Glutamatergic neuron (in vitro differentiated cells): ENCODE measurements at places on chromosomes 2 and 18.

- no peak for DNase-seq
Observed at GRCh38 chr2:127103243-127104165, 3.5 kb downstream of the BIN1 start.

DNA sequence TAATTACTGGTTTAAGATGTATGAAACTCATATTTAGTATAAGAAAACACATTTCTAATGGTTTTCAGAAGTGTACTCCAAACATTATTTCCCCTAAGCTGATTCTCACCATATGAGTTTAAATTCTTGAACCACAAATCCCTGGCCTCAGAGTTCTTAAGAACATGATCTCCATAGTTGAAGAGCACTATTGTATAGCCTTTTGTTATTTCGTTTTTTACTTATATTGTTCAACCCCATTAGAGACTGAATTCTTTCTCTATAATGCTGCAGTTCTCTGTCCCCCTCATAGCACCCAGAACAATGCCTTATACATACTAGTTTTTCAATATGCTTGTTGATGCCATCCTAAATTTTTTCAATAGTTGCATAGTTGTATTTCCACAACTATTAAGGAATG is 85.5 kb upstream of the TMEM17 start:
- DNase-seq = no peak

DNA sequence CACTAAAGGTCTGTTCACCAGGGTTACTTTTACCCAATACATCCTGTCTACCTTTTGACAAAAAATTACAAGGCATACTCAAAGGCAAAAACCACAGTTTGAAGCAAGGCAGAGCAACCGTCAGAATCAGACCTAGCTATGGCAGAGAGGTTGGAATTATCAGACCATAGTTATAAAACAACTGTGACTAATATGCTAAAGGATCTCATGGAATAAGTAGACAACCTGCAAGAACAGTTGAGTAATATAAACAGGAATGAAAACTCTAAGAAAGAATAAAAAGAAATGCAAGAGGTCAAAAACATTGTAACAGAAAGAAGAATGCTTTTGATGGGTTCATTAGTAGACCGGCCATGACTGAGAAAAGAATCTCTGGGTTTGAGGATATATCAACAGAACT is 318.8 kb upstream of the KCNH7 start:
- DNase-seq = no peak

- no peak for DNase-seq
Observed at GRCh38 chr2:240431661-240432424, 3.6 kb upstream of the GPC1 start.

DNA sequence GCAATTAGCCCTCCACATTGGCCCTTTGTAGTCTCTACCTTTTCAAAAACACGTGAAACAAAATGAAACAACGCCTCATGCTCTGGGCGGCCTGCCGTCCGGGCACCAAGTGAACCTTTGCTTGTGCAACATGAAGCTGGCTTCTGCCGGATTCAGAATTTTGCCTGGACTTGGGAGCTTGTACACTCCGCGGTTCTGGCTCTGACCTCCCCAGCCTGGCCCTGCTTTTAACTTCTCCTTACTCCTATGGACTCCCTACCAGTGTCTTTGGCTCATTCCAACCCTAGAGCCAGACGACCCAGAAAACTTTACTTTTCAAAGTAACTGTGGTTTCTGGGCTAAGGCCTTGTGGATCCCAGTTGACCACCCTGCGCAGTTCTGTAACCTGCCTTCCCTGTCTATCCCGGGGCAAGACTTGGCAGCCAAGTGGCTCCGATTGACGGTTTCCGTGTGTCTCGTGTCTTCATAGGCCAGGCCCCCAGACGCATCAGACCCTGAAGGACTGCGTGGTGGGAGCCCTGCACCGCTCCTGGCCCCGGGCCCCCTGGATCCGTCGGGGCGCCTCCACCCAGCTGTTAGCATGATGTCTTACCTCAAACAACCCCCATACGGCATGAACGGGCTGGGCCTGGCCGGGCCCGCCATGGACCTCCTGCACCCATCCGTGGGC is 1.9 kb downstream of the OTX1 start:
- DNase-seq = no peak

GRCh38 chr2:53609551-53609950 is 158.1 kb upstream of the CHAC2 start:
- no peak for DNase-seq

DNA sequence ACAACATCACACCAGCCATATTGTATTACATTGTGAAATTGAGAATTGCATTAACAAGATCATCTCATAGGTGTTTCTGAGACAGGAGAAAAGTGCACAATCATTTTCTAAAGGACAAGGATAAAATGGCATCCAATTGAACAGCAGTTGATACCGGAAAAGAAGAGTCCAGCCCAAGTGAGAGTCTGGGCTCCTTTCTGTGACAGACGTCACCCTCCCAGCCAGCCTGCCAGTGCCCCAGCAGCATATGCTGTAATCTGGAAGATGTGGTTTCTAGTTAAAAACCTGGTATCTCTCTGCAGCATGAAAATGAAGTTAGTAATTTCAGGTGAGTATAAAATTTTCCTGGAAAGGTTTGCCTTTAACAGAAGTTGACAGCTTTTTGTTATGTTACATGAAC is 1531.7 kb upstream of the PIK3C3 start:
- DNase-seq = no peak

DNA sequence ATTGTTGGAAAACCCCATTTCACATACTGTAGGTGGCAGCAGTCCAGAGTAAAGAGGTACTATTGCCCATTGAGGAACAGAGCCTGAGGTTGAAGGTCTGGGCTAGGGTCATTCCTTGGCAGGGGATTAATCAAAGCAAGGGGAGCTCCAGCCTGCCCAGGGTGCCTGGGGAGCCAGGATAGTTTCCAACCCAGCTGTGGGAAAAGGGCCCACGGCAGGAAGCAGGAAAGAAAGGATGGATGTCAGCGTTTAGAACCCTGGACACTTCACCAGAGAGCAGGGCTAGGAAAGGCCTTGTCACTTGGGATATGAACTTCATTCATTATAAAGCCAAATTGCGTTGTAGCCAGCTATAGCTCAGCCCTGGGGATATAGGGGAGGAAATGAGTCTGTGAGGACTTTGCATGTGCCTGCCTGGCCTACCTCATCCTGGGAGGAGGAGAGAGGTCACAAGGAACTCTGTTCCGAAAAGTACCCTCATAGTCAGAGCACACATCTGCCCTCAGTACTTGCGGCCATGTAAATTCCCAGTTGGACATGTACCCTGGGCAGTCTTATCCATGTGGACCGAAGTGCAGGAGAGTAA is 140.2 kb upstream of the COPS8 start:
- no peak for DNase-seq

DNA sequence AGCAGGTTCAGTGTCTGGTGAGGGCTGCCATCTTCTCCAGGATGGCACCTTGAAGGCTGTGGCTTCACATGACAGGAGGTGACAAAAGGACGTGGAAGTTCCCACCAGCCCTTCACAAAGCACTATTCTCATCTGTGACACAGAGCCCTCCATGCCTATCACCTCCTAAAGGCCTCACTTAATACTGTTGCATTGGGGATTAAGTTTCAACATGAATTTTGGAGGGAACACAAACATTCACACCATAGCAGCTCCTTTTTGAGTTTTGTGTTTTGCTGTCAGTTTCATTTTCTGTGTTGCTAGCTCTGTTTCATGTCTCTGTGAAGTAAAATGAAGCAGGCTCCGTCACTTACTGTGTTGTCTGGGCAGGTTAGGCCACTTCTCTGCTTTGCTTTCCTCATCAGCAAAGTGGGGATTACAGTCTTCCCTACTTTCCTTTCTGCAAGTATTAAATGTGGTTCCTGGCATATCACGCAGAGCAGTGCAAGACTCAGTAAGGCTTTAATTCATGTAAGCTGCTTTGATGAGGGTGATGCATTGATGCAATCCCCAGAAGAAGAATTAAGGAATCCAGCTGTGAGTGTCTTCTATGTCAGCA is 31.6 kb downstream of the LIMS1 start:
- no peak for DNase-seq

DNA sequence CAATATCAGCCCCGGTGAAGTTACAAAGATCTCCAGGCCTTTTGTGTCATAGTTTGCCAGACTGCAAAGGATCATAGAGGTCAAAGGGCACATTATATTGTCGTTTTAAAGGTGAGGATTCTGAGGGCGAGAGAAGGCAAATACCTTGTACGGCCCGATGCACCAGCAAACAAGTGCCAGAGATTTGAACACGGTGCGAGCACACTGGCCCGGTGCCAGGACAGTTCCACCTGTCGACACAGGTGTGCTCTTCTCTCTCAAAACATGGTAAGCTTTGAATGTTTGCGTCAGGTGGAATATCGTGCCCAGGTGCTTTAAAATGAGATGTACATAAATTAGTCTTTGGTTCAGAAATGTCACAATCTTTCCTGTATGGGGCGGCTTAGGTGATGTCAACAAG is 776.1 kb upstream of the ID2 start:
- DNase-seq = no peak

DNA sequence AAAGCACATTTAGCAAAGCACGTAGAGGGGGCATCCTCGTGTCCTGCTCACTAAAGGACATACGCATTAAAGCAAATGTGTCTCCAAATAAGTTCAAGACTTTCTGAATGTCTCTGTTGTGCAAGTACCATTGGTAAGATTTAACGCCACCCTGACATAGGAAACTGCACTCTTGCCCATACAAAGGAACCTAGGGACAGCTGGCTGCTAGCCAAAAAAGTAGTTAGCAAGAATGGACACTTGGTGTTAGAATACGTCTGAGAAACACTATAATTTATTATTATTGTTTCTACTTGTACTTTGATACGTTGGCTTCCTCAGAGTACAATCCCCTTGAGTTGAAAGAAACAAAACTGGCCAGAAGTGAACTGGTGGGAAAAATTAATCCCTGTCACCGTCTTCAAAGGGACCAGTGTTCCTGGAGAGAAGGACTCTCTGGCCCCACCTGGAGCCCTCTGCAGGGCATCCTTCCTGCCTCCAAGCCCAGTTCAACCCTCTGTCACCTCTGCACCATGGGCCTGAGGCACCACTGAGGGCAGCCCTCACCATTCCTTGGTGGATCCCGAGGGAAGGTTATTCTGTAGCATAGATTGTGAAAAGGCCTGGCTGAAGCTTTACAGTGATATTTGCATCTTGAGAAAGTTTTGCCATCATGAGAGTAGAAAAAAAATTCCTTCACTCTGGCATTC is 51.4 kb upstream of the APCDD1 start:
- no peak for DNase-seq

- DNase-seq = no peak
Observed at GRCh38 chr2:127231130-127231865, 11.2 kb upstream of the CYP27C1 start.

GRCh38 chr2:113185664-113186432 is 12.1 kb downstream of the PSD4 start:
- no peak for DNase-seq

DNA sequence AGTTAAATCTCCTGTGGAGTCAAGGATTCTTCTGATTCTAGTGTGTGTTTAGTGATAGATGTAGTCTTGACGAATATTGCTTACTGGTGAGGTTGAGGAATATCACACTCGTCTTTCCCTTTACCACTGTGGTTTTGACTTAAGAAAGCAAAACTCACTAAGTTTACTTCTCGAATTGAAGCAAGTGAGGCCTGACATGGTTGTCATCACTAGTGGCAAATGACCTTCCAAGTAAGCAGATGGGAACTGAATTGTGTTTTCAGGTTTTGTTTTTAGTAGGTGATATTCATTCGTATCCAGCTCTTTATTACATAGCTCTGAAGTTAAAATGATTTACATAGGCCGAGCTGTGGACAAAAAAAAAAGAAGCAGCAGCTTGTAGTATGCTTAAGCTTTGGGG is 20.6 kb upstream of the DSG4 start:
- no peak for DNase-seq

DNA sequence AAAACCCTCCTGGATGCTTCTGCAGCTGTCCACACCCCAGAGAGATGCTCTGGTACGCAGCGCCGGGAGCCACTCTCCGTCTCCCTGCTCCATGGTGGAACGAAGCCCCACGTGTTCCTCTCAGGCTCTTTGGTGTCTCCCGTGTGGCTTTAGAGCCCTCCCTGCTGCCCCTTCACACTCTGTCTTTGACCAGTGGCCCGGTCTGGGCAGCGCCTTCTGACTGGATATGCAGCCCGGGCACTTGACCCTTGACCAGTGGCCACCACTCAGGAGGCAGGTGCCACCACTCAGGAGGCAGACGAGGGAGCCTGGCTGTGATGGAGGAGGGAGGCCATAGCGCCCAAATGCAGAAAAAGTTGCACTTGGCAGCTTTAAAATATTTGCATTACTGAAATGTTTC is 214.5 kb upstream of the SALL3 start:
- no peak for DNase-seq

- no peak for DNase-seq
Observed at GRCh38 chr2:45220227-45220626, 211.0 kb upstream of the SIX2 start.

DNA sequence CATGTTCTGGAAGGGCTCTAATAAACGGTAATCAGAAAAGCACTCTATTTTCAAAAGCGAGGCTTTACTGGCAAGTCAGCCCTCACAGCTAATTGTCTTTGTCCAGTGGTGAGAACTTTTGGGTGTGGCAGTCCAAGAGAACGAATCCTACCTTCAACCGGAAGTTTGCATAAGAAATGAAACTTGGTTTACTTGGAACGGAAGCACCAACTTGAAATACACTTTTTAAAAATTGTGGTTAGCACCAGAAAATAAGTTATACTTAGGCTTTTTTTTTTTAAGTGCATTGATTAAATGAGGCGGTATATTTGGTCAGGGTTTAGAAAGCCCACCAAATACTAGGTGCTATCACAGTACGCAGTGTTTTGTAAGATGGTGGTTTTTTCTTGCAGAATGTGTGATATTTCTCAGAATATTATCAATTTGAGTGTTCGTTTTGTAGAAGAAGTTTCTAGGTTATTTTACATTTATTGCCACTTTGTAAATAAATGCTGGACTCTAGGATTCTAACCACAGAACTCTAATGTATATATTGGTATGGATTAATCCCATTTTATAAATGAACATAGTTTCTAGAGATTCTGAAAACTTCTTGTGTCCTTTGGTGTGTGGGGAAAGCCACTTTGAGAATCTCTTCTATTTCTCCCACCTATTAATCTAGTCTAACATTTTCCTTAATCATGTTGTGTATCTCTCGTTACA is 1.2 kb downstream of the MYL12A start:
- DNase-seq = no peak

GRCh38 chr2:45905632-45905958 is 254.1 kb downstream of the PRKCE start:
- DNase-seq = no peak

GRCh38 chr2:28322981-28323396 is 69.7 kb upstream of the FOSL2 start:
- DNase-seq = no peak

- DNase-seq = no peak
Observed at GRCh38 chr2:30282721-30283120, 51.4 kb downstream of the LBH start.

DNA sequence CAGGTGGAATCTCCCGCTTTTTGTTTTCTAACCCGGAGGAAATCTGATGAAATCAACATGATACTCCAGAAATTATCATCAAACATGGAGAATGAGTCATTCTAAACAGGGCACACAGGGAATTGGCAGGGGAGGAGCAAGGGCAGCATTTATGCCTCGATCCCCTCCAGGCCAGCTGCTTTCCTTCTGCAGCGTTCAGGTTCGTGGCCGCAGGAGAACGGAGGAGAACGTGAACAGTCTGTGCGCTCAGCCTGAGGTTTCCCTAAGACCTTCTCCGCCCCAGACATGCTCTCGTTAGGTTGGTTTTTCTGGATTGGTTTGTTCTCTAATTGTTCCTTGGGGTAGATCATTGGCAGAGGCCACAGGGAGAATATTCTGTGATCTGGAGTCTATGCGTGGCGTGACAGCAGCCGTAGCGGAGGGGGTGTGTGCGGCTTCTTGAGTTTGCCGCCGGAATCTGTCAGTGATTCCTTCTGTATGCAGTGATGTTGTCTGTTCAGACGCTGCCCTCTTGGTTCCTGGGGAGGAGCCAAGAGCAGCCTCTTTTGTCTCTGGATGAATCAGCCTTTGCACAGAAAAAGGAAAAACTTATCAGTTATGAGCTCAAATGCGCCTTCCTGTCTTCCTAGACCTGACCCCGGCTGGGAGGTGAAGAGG is 75.9 kb downstream of the SH3BP4 start:
- no peak for DNase-seq
